AG10803 (cell line): ENCODE measurements at places on chromosomes 6 and 20.

DNA sequence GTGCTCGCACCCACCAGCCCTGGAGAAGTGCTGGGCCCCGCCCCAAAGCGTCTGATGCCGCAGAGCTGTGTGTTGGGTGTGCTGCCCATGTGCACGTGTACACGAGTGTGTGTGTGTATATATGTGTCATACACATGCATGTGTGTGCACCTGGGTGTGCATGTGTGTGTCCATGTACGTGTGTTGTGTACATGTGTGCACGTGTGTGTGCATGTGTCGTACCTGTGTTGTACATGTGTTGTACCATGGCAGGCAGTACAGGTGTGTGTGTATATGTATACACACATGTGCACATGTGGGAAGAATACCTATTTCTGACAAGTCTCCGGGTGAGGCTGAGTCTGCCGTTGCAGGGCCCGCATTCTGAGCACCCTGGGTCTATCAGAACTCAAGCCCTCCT, 6.2 kb upstream of the MRGBP start:
- no peak for DNase-seq

DNA sequence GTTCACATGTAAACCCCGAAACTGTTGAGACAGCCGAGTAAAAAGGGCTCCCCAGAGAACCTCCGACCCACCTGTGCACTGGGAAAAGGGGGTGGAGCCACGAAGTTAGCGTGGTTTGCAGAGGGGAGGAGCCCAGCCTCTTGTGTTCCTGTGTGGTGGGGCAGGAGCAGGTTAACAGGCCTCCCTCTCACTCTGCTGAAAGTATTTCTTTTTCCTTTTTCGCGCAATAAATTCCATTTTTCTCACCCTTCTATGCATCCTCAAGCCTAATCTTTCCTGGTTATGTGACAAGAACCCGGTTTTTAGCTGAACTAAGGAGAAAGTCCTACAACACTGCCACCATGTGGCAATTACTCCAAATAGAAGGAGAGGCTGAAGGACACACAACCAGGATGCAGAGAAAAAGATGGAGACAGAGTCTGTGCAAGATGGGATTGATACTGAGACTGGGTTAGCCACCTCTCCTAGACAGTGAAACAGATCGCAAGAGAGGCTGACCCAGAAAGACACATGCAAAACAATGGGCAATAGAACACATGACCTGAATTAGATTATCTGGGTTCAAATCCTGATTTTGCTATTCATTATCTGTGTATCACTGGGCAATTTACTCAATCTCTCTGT, 168.7 kb upstream of the PRSS16 start:
- peak; percentile 65 for DNase-seq

- DNase-seq = no peak
These were observed 545.4 kb upstream of the JAG1 start for GRCh38 chr20:11219192-11219591.

DNA sequence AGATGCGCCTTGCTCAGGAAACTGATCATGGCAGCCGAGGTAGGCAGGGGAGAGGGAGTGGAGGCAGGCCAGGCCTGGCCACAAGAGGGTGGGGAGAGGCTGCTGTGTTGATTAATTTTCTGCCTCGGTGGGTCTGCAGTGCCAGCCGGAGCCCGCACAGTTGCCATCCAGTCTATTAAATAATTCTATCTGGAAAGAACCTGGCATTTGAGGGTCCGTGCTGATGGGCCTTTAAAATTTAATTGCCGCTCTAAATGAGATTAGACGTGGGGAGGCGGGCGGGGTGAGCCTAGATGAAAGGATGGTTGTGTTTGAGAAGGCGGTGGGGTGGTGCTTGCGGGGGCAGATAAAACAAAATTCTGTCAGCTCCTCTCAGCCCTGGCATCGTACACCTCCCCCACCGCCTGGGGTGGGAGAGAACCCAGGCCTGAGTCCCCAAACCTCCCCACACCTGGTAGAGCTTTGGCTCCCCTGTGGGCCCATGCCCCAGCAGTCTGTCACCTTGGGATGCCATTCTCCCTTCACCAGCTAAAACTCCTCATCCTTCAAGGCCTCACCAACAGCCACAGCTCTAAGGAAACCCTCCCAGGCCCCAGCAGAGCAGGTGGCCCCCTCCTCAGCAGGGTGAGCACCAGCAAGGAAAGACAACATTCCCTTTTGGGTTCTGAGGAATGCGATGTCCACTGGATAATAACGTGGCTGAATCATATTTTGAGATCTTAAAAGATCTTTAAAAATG, 167.3 kb downstream of the GRM4 start:
- no peak for DNase-seq

DNA sequence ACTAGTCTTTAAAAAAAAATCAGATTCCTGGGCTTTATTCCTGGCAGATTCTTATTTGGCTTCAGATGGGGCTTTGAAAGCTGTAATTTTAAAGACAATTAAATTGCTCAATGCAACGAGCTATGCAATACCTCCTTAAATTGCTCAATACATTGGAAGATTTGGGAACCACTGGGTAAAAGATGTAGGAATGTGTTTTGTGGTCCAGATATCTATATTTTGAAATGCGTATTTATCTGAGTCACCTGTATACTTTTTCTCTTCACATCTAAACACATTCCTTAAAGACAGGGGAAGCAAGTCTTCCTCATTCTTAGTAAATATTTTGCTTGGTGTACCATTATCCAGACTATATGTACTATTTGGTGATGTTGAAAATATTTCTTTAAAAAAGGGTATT, 29.6 kb upstream of the MAP7 start:
- peak; percentile 46 for DNase-seq

GRCh38 chr6:15441981-15442380, 196.1 kb downstream of the JARID2 start:
- no peak for DNase-seq

DNA sequence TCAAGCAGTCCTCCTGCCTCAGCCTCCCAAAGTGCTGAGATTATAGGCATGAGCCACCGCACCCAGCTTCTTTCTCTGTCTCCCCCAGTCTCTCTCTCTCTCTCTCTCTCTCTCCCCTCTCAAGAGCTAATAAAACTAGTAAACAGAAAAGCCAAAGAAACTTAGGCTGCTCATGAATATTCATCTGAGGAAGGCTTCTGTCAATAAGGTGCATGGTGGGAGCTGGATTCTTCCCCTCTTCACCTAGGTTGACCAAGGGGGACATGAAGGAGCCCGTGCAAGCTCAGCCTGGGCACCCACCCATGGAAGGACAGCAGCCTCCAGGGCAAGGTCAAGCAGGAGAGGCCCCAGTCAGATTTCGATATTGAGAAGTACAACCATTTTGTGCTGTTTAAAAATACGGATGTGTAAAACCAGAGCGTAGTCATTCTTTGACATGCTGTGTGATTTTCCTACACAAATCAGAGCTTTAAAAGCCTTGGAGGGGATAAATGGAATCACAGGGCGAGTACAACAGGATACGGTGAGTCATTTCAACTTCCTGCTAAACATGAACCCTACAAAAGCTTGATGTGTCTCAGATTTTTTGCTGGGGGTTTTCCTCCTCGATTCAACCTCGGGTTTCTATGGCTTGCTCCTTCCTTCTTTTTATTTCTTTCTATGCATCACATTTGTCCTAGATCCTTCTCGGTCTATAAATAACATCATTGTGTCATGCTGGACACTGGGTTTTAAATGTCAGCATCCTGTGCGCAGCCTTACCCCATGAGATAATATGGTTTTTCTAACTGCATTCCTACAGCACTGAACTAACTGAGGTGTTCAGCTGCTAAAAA, 368.9 kb upstream of the JARID2 start:
- peak; percentile 62 for DNase-seq

DNA sequence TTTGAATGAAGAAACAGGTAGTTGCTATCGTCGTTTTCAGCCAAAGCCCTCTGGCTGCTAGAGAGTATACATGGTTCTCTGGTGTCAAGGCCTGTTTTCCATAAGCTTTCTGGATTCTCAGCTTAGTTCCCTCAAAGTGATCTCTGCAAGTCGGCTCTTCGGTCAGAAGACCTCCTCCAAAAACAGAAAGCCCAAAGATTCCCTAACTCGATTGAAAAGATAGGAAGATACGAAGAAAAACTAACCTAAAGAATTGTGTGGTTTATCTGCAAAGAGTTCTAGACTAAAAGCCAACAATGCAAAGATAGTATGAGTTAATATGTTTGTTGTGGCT, 545 bp upstream of the ASCC3 start:
- DNase-seq = peak; percentile 9

GRCh38 chr6:17480476-17480875, 87.1 kb downstream of the CAP2 start:
- DNase-seq = no peak

DNA sequence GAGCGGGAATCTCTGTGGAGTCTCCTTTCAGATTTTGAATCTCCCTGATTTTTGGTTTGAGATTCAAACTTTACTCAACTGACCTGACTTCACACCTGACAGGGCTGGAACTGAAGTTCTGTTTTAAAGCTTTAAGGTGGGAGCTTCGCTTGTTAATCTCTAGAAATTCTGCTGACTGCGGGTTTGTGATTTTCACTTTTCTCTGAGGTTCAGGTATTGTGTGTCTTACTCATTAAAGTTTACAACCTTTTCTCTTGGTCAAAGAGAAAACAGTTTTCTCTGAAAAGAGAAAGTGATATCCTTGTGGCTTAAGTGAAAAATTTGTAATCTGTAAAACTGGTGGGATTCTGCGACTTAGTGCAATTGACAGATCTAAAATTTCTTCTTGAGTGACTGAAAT, 20.7 kb upstream of the IGF2R start:
- no peak for DNase-seq
